ENCODE measurements at places on chromosomes 12 and 14.

GRCh38 chr14:51398898-51399297 is 158.9 kb downstream of the TMX1 start:
- no peak for DNase-seq

- peak; percentile 68 for DNase-seq
Observed at GRCh38 chr14:39015360-39015961, 87.6 kb downstream of the SEC23A start.

DNA sequence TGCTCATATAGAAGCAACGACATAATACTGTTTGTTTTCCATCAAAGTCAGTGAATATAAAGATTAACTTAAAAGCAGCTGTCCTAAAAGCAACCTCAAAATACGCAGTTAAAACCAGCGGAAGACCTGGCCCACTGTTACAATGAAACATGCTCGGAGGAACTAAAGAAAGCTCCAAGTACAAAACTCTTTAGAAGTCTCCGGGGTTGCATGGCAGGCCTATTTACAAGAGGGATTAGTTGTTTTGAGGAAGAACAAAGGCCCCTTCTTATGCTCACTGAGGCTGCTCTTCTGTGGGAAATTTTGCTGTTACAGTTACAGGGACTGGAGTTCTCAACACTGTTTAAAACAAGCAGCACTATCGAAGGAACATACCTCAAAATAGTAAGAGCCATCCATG is 75.9 kb upstream of the C12orf71 start:
- DNase-seq = no peak

DNA sequence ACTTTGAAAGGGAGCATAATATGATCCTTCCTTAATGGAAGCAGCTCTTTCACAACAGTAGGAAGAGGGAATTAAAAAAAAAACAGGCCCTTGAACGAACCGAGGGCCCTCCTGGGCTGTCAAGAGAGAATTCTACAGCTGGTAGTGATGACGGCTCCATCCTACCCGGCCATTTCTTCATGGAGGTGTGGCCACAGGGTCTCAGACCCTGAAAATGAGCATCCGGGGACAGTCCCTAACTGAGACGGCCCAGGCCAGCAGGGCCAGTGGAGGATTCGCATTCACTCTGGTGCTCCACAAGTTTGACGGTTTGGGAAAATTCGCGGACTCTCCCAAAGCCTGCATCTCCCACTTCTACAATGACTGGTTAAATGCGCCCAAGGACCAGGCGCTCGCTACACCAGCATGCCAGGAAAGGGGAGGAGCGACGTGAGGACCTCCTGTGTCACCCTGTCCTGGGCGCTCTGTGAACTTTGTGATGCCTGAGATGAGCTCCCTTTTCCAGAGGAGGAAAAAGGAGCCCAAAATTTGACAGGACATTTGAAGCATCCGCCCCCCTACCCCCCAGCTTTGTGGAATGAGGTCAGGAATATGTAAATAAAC is 66.8 kb downstream of the BCL11B start:
- no peak for DNase-seq

GRCh38 chr12:52529417-52529816 is 9.2 kb upstream of the KRT5 start:
- DNase-seq = no peak

GRCh38 chr12:12099102-12099501 is 28.4 kb downstream of the BCL2L14 start:
- DNase-seq = no peak

GRCh38 chr12:72380441-72380840 is 108.3 kb downstream of the TRHDE start:
- no peak for DNase-seq
